ENCODE measurements at places on chromosomes 11 and 22.
A peak's percentile ranks its signal among the peaks of the same experiment; 100 is the strongest.

DNA sequence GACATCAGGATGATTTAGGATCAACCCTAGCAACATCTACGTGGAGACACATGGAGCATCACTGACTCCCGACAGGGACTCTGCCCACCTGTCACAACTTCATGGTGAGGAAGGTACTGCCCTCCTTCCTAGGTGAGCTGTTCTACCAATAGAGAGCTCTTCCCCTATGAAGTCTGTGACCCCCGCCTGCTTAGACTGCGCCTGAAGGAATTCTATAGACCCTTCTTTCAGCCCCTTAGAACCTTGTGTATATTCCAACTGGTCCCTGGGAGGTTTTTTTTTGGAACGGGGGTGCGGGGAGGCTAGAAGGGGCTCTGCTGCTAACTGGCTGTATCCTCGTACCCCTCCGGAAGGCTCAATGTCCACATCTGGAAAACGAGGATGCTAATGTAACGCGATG is 566 bp downstream of the INTS4 start:
- no peak for DNase-seq

GRCh38 chr11:131172011-131172410 is 198.4 kb upstream of the NTM start:
- no peak for DNase-seq

GRCh38 chr11:22792497-22792896 is 37.1 kb downstream of the SVIP start:
- DNase-seq, result no peak

DNA sequence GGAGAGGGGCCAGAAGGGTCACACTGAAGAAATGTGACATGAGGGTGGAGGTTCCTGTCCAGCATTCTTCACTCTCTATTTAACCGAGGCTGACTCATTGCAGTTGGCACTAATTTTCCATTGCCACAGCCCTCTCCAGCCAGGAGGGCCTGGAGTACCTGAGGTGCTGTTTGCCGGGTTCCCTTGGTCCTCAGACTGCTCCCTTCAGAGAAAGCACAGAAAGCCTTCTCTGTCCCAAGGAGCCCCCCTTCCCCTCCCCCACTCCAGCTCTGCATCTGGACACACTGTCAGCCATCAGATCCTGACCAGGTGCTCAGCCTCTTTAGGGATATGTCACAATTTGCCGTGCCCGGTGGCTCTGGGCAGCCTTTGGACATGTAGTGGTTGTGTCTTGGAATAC is 3.2 kb upstream of the C11orf91 start:
- DNase-seq, result no peak

GRCh38 chr11:115473167-115473566 is 31.0 kb downstream of the CADM1 start:
- DNase-seq, result no peak

DNA sequence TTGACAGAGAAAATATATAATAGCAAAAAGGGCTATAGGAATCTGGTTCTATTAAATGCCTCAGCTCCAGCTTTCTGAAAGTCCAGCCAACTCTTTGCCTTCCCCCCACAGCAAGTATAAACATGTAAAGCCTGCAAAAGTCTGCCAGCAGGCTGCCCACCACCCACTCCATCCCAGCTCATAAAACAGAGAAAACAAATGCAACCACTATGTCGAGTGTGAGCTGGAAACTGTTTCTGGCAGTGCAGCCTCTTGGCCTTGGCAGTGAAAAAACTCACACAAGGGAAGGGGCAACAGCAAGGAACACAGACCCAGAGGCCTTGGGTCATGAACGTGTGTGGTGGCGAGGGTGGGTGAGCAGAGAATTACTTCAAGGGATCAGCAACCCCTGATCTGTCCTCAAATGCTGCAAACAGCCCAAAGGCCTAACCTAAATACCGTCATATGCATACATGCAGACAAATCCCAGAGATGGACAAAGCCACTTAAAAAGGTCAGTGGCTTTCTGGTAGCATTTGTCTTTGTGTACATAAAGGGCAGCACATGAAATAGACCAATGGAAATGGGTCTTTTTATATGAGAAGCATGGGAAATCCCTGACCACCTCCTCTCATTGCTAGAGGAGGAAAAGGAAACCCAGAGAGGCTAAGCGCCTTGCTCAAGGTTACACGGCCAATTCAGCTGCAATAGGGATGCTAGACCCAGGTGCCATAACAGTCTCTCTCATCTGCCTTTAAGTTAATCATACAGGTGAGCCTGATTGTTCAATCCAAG is 74.8 kb downstream of the NAT10 start:
- no peak for DNase-seq

DNA sequence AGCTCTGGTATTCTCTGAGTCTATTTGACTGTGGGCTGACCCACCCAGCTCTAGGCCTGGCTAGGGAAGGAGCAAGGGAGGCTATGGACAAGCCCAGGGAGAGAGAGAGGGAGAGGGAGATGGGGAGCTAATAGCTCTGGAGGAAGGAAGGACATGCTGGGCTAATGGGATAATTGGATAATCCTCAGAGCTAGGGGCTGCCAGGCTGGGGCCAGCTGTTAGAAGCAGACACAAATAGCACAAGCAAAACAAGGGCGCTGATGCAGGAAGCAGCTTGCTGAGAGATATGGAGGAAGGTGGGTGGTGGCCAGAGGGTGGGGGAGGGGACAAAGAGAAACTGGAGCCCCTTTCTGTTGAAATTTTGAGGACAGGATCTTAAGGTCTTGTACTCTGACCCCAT is 23.2 kb downstream of the ADORA2A start:
- no peak for DNase-seq

GRCh38 chr11:15557457-15558230 is 442.9 kb downstream of the INSC start:
- no peak for DNase-seq

- no peak for DNase-seq
Observed at GRCh38 chr22:49492308-49492707, 335.4 kb downstream of the BRD1 start.

- no peak for DNase-seq
Observed at GRCh38 chr11:19196432-19196831, 5.4 kb downstream of the CSRP3 start.

GRCh38 chr11:104695065-104695463 is 203.2 kb downstream of the CASP12 start:
- DNase-seq, result no peak

DNA sequence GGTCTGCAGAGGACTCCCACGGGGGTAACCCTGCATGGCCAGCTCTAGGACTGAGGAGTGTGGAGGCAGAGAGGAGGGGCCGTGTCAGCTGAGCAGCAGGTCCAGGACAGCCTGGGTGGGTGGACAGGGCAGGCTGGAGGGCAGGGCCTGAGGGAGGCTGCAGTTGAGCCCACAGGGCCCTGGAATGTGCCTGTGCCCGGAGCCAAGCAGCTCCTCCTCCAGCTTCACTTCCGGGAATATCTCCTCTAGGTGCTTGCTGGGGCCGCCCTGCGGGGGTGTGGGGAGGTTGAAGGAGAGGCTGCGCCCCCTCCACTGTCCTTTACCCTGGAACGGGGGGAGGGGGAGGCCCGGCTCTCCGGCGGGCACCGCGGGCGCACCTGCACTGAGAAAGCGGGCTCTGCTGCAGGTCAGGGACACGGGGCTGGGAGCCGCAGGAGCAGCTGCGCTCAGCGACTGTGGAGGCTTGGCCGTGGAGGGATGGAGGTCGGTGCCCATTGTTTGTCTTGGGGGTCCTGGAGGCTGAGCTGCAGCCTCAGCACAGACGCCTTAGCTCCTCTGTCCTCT is 1293.2 kb downstream of the BRD1 start:
- DNase-seq, result no peak

DNA sequence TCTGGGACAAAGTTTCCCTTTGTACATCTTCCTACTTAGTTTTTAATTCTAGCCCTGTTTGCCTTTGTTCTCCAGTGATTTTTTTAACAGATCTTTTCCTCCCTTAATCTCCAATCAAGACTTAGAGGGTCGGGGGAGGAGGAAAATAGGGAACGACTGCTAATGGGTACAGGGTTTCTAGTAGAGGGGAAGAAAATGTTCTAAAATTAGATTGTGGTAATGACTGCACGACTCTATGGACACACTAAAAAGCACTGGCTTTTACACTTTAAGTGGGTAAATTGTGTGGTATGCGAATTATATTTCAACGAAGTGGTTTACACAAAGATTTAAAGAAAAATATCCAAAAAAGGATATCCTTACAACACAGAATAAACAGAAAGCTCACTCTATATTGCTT is 110.0 kb upstream of the SPON1 start:
- DNase-seq, result no peak

DNA sequence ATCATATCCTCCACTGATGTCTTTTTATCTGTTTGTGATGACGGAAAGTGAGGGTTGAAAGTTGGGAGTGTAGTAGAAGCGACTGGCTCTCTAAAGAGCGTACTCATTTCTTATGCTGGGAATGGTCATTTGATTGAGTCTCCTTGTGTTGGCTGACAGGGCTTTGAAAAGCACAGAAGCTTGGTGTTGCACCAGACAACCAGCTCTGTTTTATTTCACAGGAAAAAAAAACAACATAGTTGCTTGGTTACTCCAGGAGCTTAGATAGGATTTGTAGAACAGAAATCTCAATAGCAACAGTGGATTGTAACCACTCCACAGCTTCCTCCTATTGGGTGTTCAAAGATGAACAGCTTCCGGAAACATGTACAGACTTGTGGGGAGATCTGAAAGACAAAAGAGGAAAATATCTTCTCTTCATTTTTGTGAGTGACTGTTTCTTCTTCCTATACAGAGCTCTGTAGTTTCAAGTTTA is 2.7 kb downstream of the RBM14 start:
- peak; percentile 12 for DNase-seq

DNA sequence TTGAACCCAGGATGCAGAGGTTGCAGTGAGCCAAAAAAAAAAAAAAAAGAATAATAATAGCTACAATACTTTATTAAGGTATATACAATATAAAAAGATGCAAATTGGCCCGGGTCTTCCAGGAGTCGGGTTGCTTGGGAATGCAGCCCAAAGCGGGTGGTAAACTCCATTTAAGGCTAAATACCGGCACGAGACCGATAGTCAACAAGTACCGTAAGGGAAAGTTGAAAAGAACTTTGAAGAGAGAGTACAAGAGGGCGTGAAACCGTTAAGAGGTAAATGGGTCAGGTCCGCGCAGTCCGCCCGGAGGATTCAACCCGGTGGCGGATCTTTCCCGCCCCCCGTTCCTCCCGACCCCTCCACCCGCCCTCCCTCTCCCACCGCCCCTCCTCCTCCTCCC is 143.3 kb downstream of the DLG2 start:
- no peak for DNase-seq

DNA sequence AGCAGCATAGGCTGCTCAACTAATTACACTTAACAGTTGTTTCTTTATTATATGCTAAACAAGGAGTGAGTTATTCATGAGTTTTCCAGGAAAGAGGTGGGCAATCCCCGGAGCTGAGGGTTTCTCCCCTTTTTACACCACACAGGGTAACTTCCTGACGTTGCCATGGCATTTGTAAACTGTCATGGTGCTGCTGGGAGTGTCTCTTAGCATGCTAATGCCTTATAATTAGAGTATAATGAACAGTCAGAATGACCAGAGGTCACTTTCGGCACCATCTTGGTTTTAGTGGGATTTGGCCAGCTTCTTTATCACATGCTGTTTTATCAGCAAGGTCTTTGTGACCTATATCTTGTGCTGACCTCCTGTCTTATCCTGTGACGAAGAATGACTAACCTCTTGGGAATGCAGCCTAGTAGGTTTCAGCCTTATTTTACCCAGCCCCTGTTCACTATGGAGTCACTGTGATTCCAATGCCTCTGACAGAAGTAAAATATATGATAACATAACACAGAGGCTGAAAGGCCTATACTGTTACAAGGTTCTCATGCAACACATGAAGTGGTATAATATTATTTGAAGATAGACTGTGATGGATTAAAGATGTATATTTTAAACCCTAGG is 41.3 kb upstream of the RDX start:
- DNase-seq, result no peak

DNA sequence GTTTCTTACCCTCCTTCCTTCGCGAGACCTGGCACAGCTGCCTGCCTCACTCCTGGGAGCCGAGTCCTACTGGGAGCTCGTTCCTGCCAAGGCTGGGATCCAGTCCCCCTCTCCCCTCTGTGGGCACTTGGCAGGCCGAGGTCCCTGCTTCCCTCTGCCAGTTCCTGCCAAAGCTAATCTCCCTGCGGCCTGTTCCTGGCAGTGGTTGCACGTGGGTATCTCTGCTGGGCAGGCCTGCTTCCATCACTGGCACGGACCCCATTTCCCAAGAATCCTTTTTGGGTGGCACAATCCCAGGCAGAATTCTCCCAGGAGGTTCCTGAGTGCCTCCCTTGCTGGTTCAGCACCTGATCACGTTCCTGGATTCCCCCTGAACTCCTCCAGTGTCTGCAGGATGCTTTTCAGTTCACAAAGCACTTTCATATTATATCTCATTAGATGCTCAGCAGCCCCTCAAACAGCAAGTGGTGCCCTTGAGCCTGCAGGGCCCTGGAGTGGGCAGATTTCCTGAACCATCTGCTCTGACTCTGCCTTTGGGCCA is 96.5 kb downstream of the RRM1 start:
- DNase-seq, result no peak

GRCh38 chr11:17423533-17424310 is 35.3 kb upstream of the KCNJ11 start:
- DNase-seq, result no peak

DNA sequence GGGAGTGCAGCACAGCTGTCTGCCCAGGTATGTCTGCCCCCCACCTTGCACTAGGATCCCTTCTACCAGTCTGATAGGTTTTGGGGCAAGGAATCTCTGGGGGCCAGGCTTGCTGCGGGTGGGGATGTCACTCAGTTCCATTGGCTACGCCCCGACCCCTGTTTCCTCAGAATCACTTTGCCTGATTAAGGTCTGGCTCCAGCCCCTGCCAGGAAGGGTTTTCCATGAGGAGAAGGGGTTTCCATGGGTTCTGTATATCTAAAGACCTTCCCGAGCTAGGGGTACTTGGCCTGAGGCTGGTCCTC is 14.0 kb downstream of the OTOG start:
- DNase-seq, result no peak

- no peak for DNase-seq
Observed at GRCh38 chr11:70594031-70594430, 195.7 kb downstream of the CTTN start.

DNA sequence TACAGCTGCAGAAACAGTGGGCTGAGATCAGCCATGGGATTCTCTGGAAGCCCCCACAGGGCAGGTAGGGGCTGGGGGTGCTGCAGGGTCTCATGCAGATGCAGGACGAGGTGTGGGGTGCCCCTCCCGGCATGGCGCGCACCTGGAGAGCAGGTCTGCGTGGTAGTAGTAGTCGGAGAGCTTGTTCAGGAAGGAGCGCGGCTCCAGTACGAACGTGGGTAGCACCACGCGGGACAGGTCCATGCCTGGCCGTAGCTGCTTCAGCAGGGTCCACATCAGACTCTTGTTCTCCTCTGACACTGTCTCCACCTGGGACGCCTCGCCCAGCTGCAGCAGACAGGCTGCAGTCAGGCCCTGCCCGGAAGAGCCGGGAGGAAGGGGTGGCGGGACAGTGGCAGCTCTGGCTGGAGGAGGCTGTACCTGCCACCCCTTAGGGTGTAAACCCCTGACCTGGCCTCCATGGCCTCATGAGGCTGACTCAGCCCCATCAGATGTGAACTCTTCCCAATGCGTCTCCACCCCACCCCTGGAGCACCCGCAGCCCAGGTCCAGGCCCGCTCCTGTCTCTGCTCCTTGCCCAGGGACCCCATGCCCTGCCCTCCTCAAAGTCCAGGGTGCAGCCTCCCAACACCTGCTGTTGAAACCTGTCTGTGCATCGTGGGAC is 47.0 kb upstream of the CARS1 start:
- no peak for DNase-seq

- DNase-seq, result no peak
Observed at GRCh38 chr11:117564321-117564720, 232.7 kb downstream of the DSCAML1 start.

GRCh38 chr11:113329725-113330124 is 15.3 kb downstream of the TTC12 start:
- DNase-seq, result no peak
